ENCODE measurements at places on chromosomes 5 and 9.

- DNase-seq = no peak
These were observed 30.2 kb upstream of the TBCA start for GRCh38 chr5:77806213-77806843.

DNA sequence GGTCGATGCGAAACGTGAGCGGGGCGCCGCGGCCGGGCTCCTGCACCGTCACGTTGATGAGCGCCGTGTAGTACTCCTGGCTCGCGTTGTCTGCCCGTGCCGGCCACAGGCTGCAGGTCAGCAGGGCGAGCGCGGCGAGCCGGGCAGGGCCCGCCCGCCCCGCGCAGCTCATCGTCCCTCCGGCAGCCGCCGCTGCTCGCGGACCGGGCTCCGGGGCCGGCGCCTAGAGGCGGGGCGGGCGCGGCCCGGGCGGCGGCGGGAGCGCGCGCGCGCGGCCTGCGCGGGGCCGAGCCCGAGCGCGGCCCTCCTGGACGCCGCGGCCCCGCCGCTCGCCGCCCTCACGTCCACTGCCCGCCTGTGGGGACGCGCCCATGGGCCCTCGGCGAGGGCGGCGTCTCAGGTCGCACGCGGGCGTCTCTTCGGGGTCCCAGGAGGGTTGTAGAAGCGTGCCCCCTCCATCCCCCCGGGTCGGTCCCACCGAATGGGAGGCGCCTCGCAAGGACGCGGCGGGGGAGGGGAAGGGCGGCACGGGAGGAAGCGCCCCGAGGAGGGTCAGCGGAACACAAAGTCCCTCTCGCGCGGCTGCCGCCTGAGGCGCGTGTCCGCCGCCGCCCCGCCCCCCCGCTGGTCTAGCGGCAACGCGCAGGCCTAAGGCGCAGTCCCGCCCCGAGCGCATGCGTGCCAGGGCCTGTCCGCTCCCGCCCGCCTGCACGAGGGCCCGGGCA is at the start of gene RNF130:
Gene RNF130 (minus strand): TSS at position 229 of the 725 bp plus-strand sequence. CDS start 57 bp downstream, at position 172.
- DNase-seq = peak; percentile 67

DNA sequence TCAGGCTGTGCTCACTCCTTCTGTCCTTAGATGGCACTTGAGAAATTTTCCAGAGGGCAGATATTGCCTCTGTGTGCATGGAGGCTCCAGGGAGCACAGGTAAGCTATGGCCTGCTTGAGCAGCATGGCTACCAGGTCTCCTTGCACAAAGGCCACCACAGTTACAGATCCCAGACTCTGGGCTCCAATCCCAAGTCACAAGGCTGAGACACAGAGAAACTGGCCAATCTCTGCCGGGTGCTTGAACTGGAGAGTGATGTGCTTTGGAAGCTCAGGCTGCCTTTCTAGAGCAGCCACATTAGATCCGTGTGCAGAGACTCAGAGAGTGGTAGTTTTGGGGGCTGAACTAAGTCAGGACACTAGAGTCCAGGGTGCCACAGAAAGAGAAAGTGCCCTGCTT is 145.7 kb downstream of the SEMA6A start:
- no peak for DNase-seq

DNA sequence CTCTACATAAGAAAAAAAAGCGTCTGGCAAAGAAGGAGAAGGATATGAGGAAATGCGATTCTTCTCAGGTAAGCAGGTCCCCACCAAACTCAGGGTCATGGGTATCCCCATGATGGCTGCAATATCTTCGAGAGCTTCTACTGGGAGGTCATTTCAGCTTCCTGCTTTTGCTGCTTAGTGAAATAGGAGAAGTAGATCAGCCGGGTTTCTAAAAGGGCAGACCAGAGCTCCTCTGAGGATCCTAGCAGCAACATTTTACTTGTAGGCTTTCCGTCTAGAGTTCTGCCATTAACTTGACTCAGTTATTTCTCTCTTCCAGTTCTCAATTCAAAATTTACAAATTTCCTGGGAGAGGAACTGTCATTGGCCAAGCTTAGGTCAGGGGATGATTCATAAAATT is 134.7 kb downstream of the DPYSL3 start:
- no peak for DNase-seq

DNA sequence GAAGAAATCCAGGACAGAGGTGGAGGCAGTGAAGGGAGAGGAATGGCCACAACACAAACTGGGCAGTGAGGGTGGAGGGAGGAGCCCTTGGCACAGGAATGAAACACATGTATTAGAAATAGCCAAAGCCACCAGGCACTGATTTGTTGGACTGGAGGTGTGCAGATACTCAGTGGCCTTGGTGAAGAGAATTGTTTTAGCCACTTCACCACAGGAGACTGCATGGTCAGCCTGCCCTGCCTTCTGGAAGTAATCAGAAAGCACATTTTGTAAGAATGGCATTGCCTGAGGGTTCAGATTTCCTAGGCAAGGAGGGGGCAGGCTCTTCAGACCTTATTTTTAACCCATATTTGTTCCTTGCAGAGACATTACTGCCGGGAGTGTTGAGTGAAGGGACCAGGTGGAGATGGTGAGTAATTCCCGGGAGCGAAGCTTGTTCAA is 2.2 kb downstream of the SGCD start:
- DNase-seq = no peak

DNA sequence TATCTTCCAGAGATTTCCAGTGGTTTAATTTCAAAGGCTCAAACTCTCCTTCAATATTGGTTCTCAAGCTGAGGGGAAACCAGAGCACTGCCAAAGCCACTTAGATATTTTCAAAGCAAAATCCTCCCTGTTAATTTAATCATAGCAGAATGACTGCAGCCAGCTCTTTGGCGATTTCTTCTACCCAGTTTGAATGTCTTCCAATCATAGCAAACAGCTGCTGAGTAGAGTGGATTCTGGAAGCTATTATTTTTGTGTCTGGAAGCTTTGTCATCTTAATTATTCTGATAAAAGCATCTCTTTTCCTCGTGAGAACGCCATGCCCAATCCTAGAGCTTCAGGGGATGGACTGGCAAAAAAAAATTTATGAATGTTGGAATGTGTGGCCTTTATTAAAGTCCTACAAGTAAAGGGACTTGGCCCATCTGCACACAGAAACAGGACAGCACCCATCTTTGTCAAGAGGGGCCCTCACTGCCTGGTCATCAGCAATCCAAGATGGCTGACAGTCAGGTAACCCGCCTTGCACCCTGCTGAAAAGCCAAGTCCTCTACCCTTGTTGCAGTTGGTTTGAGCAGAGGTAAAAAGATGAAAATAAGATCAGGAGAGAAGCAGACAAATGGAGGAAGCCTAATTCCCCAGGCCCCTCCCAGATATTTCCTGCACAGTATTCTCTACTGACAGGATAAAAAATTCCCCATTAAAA is 125.1 kb downstream of the SUSD1 start:
- DNase-seq = no peak

GRCh38 chr5:124825250-124825982 is 79.0 kb upstream of the ZNF608 start:
- no peak for DNase-seq

DNA sequence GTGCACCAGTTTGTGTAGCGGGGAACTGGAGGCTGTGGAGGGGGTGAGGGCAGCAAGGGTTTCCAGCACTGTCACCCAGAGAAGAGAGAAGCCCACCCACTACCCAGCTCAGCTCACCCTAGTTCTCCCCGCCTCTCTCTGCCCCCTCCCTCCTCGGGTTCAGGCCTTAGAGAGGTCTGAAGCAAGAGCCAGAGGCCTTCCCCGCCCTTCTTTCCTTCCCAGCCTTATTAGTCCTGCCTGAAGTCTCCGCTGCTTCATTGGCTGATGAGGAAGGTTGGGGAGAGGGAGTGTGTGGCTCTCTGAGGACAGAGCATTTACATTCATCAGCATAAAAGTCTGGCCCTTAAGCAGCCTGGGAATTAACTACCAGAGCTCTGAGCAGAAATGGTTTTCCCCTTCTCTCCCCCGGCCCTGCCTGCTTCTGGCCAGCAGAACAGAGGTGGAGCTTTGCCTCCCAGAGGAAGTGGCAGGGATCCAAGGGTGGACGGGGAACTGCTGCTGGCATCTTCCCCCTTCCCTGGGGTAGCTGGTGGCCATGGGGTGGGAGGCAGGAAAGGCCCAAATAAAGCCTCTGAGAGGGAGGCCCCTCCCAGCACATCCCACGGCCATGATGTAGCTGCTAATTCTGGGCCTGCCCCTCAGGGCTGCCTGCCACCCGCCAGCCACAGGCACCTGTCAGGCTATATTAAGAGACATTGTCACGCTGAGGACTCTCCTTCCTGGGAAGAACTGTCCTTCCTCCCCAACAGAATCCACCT is 4.1 kb downstream of the DNAJB5 start:
- no peak for DNase-seq

GRCh38 chr9:78533500-78533899 is 236.6 kb downstream of the PSAT1 start:
- no peak for DNase-seq

- DNase-seq = no peak
These were observed 33.5 kb downstream of the ANXA6 start for GRCh38 chr5:151123897-151124751.

DNA sequence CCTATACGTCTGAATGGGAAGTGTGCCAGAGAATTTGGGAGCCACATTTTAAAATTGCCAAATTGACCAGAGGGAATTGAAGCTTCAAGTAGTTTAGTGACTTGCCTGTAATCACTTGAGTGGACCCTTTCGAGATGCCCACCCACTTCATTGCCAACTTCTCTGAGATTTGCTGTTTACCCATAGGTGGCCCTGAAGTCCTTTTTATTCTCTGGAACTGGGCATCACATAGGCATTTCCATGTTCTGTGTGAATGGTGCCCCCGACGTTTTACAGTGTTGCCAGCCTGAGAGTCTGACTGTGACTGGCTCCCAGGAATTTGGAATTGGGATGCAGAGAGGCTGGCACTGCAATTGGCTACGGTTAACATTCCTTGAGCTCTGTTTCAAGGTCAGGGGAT is 158.6 kb downstream of the SEMA6A start:
- no peak for DNase-seq

- DNase-seq = no peak
These were observed 92.6 kb upstream of the TRIM32 start for GRCh38 chr9:116594547-116594946.

DNA sequence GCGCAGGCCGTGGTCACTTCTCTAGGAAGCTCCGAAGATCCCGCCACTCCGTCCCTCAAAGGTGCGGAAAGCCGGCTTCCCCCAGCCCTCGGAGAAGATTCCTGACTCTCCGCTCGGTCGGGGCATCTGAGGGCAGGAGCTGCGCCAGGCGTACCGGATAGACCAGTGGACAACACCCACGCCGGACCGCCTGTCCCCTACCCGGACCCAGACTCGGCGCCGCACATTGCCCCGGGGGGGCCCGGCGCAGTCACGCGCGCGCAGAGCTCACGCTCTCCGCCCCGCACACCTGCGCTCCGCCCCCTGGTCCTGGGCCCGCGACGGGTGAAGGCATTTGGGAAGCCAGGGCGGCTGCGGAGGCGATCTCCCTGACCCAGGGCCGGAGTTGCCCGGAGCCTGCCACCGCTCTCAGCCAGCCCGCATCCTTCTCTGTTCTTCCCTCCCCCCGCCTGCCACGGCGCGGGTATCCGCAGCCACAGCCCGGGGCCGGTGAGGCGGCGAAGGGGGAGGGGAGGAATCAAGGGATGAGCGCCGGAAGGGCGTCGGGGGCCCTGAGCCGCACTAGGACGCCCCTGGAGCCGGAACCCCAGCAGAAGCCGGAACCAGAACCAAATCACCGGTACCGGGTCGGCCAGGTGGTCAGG is 448 bp downstream of the RELL2 start:
- no peak for DNase-seq

DNA sequence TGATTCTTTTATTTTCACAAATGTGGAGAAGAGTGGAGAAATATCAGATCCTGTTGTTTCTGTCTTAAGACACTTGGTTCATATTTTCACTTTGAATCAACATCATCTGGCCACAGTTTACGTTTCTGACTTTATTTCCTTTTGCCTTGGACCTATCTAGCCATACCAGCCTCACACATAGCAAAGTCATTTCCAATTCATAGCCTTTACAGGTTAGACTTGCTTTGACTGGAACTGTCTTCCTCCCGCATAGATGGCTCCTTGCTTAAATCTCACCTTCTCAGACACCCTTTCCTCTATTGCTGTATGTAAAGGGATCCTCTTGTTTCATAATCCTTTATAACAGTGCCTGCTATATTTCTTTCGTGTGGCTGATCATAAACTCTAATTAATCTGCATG is 297.8 kb downstream of the SH3GL2 start:
- no peak for DNase-seq

GRCh38 chr5:32109236-32109635 is 64.9 kb downstream of the GOLPH3 start:
- DNase-seq = no peak

- no peak for DNase-seq
These were observed 386.5 kb upstream of the RFX3 start for GRCh38 chr9:3912280-3912679.

DNA sequence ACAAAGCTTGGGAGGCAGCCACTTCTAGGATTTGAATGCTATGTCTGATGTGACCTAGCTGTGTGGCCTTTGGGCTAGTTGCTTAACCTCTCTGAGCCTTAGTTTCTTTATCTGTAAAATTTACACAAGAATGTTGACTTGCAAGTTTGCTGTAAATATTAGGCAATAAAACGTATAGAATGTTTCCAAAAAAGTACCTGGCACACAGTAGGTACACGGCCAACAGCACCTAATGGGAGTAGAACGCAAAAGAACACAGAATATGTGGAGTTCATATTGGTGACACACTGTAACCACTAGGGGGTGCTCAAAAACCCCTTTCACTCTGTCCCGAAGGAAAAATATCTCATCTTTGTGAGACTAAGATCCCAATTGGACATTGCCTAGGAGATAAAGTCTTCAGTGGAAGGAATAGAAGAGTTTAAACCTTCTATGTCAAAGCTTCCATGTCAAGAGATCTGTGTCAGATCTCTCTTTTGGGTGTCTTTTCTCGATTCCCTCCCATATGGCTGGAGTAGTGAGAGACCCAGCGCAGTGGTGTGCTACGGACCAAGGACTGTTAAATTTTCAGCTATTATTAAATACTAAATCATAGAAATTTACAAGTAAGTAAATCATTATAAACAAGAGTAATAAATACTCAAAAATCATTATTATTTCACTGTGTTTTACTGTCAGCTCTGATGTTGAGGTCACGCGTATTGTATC is 145.4 kb upstream of the RAD23B start:
- DNase-seq = no peak

- DNase-seq = no peak
These were observed 121.6 kb downstream of the MEF2C start for GRCh38 chr5:88761269-88761850.

GRCh38 chr5:421287-421880 is 21.6 kb upstream of the EXOC3 start:
- DNase-seq = no peak

DNA sequence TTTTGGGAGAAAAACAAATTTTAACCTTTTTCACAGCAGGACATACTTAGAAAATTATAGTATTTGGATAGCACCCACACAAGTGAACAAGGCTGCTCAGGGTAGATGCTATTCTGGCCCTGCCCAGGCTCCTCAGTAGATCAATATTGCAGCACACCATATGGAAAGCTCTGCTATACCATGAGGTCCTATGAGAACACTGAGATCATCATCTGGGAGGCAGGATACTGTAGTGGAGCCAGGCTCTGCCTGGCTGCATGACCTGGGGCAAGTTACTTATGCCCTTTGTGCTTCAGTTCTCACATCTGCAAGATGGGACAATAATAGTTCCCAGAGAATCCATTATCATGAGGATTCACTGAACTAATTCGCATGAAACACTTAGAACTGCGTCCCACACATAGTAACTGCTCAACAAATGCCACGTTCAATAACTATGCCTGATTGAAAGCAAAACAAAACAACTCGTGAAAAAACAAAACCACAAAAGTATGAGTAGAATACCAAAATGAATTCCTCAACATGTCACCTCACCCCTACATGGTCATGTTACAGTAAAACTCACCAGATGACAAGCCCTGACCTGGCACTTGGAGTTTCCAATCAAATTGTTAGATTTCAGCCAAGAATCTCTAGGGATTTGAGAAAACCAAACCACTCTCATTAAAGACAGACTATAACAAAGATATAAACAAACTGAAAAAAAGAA is 31.9 kb downstream of the ARSB start:
- no peak for DNase-seq

Measured in stimulated activated CD4-positive, alpha-beta T cell treated with anti-CD3 and anti-CD28 coated beads, Interleukin-1b, Interleukin-23, amount 100 ng/mL, for 1 hour (primary cell).